Activated T-helper 1 cell treated with anti-CD3 and anti-CD28 coated beads, Interleukin-2, amount 50 U/mL, for 16 hours (primary cell): ENCODE measurements at places on chromosomes 7 and 10.

DNA sequence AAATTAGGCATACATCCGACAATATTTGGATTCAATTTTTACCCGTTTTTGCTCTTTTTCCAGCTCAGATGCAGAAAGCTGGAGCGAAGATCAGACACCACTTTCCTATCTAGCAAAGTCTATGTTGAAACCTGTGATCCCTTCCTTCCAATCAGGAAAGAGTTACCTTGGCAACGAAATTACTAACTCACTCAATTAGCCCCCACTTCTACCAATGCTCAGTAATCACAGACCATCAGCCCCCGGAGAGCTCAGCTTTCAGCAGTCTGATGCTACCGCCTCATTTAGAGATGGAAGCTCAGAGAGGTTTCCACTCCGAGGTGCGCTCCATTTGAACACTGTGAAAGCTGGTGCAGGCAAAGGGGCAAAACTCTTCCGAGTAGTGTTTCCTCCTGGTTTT is 6.7 kb downstream of the FRAT1 start:
- no peak for DNase-seq

DNA sequence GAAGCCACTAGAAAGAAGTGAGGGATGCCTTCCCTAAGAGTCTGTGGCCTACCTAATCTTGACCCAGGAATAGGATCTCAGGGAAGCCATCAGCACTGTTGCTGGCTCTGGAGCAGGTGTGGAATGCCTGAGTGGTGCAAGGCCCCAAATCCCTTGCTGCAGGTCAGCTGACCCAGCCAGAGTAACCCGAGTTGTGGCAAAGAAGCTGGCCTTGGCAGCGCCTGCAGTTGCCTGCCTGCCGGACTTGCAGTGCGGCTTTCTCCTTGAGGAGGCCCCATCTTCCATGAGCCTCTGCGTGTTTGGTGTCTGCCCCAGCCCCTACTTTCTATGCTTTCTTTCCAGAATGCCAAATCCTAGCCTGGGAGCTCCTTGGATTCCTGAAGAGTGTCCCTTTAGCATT is 5.8 kb downstream of the KIAA1217 start:
- no peak for DNase-seq

DNA sequence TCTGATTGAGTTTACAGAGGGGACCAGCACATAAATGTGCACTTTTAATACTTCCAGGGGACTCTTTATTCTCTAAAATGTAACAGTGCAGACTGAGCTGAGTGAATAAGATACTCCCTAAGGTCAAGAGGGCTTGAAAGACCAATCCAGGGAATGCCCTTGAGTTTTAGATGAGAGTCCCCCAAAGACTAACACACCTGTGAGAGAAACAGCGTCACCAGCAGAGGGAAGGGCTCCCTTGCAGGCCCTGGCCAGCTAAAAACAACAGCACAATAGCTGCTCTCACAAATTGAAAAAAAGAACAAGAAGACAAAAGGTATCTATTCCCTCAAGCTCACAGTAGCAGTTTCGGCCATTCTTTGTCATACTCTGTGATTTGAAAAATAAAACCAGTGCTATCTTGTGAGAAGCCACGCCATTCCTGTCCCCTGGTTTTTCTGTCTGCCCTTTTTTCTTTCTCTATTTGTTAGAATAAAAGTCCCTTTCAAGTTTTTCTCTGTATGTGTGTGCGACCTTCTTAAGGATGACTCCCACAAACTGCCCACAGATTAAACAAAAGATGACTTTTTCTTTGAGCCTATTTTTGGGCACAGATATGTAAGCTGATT is 230.4 kb upstream of the BMPER start:
- no peak for DNase-seq

- no peak for DNase-seq
These were observed 103.0 kb downstream of the RNF133 start for GRCh38 chr7:122595885-122596284.

GRCh38 chr10:23379686-23380085 is 35.1 kb upstream of the C10orf67 start:
- no peak for DNase-seq

DNA sequence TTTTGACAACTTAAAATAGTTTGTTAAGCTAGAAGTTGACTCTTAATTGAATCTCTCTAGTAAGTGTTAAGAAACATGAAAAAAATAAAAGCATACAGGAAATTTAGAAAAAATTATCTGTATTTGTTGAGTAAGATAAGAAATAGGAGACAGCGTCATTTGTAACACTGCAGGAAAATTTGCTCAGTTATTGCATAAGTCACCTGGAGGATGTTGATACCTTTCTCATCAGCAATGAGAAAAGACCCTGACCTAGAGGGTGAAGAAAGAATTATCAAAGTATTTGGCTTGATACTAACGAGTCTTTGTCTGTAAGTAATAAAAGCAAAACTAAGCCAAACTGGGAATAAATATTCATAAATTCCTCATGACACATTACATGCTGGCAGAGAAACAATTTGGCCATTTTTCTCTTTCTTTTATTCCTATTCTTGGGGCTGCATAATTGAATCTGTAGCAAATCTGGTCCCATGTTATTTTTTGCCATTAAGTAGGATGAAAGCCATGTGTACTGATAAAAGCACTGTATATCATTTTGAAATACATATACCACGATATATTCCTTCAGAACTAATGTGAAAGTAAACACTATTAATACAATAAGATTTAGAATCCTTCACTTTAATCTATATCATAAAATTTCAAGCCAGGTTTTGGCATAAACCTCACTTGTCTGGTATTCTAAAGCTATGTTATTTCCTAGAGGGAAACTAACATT is 362.8 kb downstream of the THSD7A start:
- DNase-seq = no peak

GRCh38 chr10:111968647-111969046 is 214.9 kb downstream of the GPAM start:
- no peak for DNase-seq

DNA sequence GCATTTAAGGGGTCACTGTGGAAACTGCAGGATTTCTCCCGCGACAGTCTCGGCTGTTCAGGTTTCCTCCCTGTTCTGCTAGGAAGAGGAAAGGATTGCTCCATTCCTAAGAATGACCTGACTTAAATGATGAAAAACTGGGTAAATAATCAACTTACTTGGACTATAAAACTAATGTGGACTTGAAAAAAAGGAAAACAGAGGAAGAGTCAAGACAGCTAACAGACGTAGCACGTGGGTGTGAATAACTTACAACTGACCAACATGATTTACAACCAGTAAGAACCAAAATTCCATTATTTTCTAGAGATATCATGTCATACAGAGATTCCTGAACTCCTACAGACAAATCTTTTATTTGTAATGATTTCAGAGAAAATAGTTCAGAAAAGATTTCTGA is 93.8 kb downstream of the ADAM12 start:
- no peak for DNase-seq

DNA sequence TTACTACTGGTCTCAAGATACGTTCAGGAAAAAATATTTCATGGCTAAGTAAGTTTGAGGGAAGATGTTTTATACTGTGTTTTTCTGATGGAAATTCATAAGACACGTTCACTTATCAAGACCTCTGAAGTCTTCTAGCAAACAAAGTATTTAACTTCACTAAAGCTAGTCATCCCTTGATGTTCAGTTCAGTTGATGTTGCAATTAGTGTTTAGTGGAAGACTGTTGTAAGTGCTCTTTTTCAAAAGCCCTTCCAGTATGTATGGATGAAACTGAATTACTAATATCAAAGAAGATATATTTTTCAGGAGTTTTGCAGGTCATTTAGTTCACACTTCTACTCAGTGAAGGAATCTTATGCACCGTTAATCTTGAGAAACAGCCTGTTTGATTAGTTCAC is 25.1 kb downstream of the CUL1 start:
- no peak for DNase-seq

DNA sequence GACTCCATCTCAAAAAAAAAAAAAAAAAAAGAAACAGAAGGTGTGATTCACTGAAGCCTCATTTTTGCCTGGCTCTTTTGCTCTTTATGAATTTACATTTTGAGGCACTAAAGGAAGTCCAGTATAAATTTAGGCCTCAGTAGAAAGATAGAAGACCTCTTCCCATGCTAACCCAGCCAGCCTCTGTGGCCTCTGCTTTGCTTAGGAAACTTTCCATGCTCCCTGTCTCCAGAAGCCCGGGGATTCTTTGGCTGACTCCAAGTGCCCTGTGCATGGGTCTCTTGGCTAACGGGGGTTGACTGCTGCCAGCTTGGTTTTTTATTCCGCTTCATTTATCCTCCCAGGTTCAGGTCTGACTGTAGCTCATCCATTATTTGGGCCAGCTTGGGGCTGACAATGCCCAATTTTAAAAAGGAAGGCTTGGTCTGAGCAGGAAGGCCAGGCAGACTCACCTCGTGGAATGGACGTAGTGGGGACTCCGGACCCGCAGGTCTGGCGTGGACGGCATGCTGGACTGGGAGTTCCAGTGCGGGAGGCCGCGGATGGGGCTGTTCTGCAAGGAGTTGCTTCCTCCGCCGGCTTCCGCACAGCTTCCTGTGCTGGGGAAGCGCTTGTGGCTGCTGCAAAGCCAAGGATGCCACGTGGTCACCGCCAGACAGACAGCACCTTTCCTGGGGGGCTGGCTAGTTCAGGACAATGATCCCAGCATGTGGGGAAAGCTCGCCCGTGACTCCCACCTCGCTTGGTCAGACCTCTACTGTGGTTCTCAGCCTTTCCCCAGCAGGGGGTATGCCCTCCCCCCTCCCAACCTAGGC is 72.3 kb downstream of the PRPF18 start:
- no peak for DNase-seq

- no peak for DNase-seq
These were observed 102.0 kb downstream of the CCDC3 start for GRCh38 chr10:12899546-12899945.

- DNase-seq = no peak
These were observed 39.6 kb downstream of the COL26A1 start for GRCh38 chr7:101402081-101402779.

GRCh38 chr10:114448897-114449296 is 44.6 kb upstream of the AFAP1L2 start:
- no peak for DNase-seq

- no peak for DNase-seq
These were observed 353.0 kb downstream of the ANKRD30A start for GRCh38 chr10:37478381-37478780.

GRCh38 chr7:111164442-111164841 is 73.5 kb downstream of the LRRN3 start:
- DNase-seq = no peak

DNA sequence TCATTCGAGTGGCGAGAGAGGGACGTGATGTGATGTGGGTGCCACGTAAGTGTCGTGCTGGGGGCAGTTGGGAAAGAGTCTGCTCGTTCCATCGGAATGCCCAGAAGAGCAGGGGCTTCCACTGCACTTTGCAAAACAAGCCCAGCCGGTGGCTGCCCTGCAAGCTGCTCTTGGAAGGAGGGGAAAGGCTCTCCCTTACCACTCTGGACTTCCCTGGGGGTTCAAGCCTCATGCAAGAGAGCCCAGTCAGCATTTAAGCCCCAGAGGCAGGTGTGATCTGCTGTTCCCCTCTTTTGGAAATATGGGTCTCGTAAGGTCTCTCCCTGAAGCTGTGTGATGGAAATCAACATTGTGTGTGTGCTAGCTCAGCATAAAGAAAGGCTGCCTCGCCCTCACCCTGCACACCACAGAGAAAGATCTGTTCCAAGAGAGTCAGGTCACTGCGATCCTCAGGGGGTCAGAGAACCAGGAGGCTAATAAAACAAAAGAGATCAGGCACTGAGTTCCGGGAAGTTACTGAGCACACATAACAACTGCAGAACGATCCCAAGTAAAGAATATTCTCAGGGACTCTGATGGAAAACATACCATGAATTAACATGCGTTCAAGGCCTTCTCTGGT is 212.5 kb downstream of the ADAM12 start:
- no peak for DNase-seq

DNA sequence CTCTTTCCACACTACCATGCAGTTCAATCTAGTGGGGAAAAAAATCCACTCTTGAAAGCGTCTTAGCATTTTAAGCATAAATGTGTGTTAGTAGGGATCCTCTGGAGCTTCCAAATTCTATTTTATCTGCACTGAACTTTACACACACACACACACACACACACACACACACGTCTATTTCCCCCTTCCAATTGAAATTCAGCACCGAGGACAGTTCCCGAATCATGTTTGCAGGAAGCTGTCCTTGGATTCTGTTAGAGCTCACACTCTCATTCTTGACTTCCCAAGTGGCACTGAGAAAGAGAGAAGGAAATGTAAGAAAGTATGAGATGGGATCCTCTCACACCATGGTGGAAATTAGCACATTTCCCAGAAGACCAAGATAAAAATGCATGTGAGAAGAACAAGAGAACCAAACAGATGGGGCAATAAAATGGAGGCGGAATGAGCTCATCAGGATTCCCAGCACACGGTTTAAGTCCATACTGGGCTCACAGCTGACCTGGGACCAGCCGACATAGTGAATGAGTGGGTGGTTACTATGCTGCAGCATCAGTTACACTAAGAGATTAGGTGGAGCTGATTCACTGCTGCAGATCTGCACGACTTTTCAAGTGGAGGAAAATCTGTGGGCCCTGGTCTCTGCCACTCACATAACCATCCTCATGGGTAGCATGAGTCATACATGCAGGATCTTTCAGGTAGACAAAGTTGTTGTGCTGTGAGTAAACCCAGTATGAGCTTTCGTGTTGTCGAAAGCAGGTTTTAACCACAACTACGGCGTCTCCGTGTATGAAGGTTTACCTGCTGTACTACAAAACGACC is 3.3 kb upstream of the NPTX2 start:
- DNase-seq = no peak

- DNase-seq = no peak
These were observed 601 bp downstream of the ADAM8 start for GRCh38 chr10:133276100-133276434.

- DNase-seq = no peak
These were observed 91.0 kb upstream of the STRIP2 start for GRCh38 chr7:129343099-129343700.

GRCh38 chr10:70405037-70405824 is 1.3 kb downstream of the EIF4EBP2 start:
- DNase-seq = no peak

- no peak for DNase-seq
These were observed 2.0 kb downstream of the ANKRD2 start for GRCh38 chr10:97574374-97575126.

DNA sequence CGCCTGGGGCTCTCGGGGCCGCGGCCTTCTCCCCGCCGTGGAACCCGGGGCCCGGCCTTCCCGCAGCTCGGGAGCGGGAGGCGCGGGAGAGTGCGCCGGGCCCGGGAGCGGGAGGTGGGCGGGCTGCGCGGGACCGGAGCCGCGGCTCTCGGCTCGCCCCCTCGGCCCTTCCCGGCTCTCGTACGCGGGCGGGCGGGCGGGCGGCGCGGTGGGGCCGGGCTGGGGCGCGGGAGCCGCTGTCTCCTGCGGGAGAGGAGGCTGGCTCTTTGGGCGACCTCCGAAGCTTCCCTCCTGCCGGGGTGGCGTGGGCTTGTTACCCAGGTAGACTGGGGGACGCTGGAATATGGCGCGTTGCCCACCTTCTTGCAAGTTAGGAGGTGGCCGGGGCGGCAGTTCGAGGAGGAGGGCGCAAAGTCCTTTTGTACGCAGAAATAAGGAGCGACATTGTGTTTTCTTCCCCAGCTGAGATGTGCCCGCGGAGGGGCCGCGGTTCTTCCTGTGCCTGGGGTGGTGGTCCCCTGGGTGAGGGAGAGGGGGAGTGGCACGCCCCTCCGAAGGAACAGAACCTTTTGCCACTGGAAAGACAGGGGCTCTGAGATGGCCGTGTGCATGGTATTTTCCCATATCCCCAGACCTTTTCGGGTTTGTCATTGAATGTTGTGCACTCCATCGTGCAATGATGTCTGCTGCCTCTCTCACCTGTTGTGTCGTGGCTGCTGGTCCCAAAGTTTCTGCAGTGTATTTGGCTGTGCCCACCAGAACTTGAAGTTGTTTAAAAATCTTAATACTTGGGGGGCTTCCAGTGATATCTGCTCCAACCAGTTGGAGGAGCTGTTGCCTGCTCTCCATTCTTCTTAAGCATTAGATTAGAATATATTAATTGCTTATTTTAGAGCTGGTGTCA is 844 bp downstream of the NRF1 start:
- DNase-seq = peak; percentile 18

- DNase-seq = no peak
These were observed 2.2 kb downstream of the POLM start for GRCh38 chr7:44080118-44080517.
